ENCODE measurements at places on chromosomes 13 and 19.

DNA sequence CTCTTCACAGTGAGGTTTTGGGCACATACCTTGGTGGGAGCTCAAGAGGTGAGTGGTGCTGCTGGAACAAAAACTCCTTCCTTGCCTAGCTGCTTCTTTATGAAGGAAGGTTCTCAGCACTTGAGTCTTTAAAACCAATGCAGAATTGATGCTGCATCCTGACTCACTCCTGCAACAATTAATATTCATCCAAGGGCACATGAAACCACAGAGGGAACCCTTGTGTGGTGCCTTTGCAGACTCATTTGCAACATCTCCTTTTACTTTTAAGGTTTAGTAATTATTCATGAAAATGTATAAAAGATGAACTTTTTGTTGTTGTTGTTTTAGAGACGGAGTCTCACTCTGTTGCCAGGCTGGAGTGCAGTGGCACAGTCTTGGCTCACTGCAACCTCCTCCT, 30.1 kb downstream of the OPA3 start:
- no peak for DNase-seq

GRCh38 chr13:32986552-32986951, 29.7 kb upstream of the KL start:
- no peak for DNase-seq

DNA sequence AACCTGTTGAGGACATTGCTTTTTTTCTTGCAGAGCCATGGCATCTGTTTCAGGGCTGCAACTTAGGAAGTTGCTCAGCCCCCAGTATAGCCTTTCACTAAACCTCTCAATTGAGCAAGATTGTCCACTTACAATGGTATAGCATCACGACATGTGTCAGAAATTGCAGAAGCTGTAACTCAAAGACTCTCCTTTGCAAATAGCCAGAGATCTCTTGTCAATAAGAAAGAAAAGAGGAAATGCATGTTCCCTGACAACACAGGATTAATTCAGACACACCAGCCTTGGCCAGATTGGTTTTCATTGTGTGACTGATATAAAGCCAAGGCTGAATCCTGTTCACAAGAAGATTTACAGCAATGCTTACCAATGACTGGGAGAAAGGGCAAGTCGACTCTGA, 38.7 kb upstream of the CYSLTR2 start:
- DNase-seq, result no peak

GRCh38 chr13:44508562-44509077, 67.5 kb downstream of the TSC22D1 start:
- DNase-seq, result no peak

DNA sequence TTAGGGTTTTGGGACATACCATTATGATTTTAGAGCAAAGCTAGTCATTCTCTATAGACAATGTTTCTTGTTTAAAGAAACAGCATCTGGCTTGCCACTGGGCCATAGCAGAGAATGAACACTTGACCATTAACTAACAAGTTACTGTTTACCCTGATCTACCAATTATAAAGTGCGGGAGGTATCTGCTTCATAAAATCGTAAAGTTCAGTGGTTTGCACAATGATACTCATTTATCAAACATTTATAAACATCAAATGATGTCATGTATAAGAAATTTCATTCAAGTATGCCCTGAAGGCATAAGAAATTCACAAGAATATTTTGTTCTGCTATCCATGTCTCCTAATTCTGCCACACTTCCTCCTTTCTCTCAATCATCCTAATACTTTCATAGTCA, 139.2 kb downstream of the PCDH20 start:
- DNase-seq, result no peak

DNA sequence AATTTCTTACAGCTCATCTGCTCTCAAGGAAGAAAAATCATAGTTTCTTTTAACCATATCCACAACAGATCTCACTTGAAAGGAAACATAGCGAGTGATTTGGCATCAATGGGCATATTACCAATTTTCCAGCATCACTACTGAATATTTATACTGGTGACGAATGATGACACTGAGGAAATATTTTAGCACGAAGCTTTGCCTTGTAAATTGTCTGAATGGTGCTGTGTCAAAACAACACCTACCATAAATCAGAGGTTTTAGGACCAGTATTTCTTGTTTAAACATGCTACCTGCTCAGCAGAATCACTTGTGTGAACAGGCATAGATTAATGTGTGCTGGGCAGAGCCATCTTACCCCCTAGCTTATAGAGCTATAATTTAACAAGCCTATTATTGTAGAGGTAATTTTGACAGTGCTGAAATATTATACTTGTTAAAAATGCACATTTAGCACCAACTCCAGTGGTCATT, 146.8 kb downstream of the ABCC4 start:
- no peak for DNase-seq

DNA sequence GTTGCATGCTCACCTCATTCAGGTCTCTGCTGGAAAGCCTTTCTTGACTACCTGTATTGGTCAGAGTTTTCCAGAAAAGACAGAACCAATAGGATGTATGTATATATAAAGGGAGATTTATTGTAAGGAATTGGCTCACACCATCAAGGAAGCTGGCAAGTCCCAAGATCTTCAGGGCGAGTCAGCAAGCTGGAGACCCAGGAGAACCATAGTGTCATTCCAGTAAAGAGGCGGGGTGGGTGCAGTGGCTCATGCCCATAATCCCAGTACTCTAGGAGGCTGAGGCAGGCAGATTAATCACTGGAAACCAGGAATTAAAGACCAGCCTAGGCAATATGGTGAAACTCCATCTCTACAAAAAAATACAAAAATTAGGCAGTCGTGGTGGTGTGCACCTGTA, 30.4 kb upstream of the FARP1 start:
- DNase-seq, result no peak

- DNase-seq, result no peak
Measured at GRCh38 chr19:51456541-51457290, 1.5 kb downstream of the SIGLEC8 start.

GRCh38 chr13:78160793-78161192, 242.2 kb upstream of the EDNRB start:
- DNase-seq, result no peak

Measured in vagina (tissue), 2 donors.